ENCODE measurements at places on chromosomes 1 and 21.
A peak's percentile ranks its signal among the peaks of the same experiment; 100 is the strongest.

- no peak for DNase-seq
Observed at GRCh38 chr1:10662824-10663677, 133.4 kb downstream of the CASZ1 start.

DNA sequence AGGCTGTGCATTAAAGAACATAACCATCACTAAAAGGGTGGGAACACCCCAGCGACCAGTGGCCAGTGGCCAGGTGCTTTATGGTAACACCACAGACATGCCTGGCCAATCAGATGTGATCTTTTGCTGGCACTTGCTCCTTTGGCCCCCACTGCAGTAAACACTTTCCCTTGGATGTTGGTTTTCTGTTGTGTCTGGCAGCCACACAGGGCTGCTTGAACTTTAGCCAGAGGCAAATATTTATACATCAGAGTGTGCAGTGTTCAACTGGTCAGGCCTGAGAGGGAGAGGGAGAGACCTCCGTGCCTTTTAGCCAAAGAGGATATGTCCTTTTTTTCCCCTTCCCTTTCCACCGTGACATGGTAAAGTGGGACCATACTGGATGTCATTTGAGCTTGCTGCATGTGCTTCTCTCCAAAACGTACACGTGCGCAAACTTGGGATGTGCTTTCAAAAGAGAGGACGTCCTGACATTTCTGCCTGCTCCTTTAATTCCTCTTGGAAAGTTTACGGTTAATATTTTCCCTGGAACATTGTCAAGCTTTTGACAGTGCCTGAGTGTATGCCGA lies 101.2 kb downstream of the NFIA start:
- DNase-seq, result peak; percentile 61

DNA sequence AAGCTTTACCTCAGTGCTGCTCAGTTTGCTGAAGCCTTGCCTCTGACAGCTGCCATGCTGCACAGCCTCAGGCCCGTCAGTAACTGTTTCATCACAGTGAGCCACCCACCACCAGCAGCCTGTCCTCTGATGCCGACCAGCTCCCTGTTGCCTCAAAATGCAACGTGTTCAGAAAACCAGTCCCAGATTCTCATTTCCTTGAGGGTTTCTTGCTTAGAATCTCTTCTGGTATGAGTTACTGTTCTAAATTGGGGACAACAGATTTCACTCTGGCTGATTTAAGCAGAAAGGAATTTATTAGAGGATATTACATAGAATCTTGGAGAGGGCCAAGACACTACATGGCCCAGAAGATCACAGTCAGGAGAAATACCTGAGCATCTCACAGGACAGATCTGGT lies 11.0 kb downstream of the UBL4B start:
- no peak for DNase-seq

- DNase-seq, result no peak
Observed at GRCh38 chr1:181779343-181779742, 282.2 kb downstream of the ZNF648 start.

DNA sequence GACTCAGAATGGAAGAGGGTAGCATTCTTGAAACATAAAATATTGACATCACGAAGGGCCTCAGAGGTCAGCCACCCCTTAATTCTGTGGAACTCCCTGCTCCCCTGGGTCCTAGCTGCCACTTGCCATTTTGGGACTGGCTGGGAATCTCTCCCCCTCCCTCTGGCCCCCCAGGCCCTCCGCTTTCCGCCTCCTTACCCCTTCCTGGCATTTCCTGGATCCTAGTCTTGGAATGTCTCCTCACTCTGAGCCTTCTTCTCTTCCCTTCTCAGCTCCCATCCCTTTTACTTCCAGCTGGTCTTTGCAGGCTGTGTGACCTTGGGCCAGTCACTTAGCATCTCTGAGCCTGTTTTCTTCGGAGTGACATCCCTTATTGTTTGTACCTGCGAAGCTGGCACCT lies 4.5 kb downstream of the PADI1 start:
- DNase-seq, result no peak

DNA sequence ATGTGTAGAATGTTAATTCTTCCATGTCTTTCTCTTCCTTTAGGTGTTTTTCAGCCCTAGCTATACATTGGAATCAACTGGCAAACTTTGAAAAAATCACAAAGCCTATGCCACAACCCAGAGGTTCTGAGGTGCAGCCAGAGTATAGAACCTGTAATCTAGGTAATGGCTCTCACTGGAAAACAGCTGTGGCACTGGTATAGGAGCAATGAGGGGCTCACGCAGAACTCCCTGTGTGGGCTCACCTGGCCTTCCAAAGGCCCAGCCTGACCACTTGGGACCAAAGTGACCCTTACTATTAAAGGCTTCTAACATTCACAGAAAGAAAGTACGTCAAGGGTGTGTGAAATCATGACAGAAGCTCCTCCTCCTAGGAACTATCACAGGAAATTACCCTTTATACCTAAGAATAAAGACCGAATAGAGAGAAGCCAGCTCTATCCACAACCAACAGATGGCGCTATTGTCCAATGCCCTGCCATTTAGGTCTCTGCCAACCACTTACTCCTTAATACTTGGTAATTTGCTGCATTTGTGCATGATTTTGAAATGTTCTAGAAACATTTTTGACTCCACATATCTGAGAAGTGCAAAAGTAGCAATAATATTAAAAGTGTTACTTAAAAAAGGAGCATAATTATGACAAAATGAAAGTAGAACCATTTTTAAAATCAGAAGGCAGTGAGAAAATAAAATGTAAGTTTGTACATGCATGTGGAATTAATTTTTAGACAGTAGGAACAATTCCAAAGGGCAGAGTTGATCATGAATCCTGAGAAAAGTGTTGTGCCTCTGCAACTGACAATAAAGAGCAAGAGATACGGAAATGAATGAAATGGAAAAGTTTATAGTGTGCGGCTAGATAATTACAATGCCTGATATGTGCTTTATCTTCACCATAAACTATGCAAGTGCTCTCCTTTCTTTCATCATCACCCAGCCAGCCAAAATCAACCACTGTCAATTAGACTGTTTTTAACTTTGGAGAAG lies 93.1 kb upstream of the HAO2 start:
- DNase-seq, result no peak

GRCh38 chr1:55700359-55701130 lies 485.4 kb upstream of the USP24 start:
- no peak for DNase-seq

DNA sequence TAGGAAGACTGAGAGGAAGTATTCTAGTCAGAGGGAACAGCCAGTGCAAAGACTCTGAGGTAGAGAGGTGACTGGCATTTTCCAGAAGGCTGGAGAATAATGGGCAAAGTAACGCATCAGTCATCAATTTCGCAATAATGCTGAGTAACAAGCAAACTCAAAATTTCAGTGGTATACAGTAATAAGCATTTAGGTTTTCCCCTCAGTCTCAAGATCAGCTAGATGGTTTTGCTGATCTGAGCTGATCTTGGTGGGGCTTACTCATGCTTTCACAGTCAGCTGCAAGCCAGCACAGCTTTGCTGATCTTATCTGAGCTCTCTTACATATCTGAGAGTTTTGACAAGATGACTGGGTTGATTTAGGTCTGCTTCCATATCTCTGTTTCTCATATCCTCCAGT lies 108.7 kb downstream of the TSEN15 start:
- DNase-seq, result no peak

DNA sequence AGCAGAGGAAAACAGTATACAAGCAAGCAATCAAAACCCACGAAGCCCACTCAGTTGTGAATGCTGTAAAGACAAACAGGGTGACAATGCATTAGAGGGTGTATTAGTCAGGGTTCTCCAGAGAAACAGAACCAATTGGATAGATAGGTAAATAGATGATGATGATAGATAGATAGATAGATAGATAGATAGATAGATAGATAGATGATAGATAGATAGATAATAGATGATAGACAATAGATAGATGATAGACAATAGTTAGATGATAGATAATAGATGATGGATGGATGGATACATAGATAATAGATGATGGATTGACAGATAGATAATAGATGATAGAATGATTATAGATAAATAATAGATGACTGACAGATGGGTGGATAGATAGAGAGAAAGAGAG lies 48.3 kb downstream of the LRRC38 start:
- DNase-seq, result no peak

DNA sequence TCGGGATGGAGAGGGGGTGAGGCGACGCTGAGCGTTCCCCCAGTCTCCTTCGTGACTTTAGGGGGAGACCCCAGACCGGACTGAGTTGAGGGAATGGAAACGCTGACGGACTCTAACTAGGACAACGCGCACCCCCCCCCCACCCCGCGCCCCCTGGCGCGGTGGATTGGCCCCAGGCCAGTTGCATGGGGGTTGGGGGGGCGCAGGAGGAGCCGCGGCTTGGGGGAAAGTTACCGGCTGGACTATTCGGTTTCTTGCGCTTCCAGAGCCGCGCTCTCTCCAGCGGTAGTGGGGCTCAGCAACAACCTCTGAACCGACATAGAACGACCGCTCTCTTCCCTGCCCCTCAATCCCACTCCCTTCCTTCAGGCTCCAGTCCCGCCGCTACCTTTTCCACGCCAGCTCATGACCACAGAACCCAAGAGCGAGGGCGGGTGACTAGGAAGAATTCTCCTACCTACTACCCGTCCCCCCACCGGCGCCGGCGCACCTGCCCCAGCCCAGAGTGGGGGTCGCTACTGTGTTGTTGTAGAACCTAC lies 694 bp downstream of the ZBTB7B start:
- no peak for DNase-seq

DNA sequence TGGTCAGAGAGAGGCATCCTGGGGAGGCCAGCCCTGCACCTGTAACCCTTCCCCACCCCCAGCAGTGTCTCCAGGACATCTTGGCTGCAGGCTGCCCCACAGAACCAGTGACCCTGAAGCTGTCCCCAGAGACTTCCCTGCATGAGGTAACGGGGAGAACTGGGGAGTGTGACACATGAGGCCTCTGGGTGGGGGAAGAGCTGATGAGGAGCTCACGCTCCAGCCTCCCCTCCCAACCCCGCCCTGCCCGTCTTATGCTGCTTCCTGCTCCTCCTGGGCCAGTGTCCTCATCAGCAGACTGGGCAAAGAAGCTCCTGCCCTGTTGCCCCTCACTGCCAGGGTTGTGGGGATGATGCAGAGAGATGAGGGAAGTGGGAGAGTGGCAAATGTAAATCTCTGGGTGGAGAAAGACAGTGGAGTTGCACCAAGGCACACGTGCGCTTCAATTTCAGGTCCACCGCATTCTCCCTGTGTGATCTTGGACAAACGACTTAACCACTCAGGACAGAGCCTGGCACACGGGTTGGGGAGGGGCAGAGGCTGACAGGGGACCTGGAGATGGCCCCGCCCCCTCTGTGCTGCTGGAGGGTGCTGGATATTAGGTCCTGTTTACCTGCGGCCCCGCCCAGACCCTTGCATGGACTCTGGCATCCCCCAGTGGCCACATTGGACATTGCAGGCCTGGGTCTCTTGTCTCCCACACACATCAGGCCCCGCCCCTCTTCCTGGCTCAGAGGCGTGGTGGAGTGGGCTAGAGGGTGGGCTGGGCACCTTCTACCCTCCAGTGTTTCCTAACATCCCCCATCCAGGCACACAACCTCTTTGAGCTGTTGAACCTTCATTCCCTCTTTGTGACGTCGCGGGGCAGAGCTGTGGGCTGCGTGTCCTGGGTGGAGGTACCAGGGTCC lies 12.3 kb downstream of the CLCNKB start:
- peak; percentile 87 for DNase-seq

DNA sequence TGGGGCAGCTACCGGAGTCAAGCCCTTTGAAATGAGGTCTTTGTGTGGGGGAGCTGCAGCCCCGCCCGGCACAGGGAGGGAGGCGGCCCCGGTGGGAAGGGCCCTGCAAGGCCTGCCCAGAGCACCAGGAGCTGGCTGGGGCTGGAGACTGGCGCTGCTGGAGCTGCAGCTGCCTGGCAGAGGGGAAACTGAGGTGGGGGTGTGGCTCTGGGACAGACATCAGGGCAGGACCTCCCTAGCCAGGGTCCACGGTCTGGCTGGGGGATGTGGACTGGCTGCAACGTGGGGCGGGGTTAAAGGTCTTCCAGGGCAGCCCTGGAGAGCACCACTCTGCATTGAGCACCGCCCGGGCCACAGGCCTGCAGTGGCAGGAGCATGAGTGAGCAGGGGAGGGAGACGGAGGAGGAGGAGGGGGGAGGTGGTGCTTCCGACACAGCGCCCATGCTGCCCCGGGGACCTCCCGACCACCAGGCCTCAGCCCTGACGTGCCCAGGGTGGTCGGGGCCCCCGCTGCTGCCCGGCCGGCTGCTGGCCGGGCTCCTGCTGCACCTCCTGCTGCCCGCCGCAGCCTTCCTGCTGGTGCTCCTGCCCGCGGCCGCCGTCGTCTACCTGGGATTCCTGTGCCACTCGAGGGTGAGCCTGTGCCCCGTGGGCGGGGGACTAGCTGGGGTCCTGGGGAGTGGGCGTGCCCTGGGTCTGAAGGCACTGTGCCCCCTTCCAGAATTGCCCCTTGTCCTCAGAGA lies 4.8 kb upstream of the ANKRD65 start:
- no peak for DNase-seq

GRCh38 chr1:46529031-46529630 lies 22.3 kb downstream of the KNCN start:
- no peak for DNase-seq

GRCh38 chr1:208943291-208943690 lies 640.2 kb upstream of the CAMK1G start:
- peak; percentile 36 for DNase-seq

DNA sequence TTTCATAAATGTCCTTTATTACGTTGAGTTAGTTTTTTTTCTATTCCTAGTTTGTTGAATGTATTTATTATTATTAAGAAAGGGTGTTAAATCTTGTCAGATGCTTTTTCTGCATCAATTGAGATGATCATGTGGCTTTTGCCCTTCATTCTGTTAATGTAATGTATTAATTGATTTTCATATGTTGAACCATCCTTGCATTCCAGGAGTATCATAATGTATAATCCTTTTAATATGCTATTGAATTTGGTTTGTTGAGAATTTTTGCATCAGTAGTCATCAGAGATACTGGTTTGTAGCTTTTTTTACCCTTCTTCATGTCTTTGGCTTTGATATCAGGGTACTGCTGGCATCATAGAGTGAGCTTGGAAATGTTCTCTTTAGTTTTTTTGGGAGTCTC lies 100.0 kb downstream of the POFUT2 start:
- DNase-seq, result no peak

- DNase-seq, result no peak
Observed at GRCh38 chr1:167701510-167701909, 20.3 kb upstream of the MPZL1 start.

GRCh38 chr1:37533317-37534093 lies 18.9 kb upstream of the MEAF6 start:
- DNase-seq, result no peak

- no peak for DNase-seq
Observed at GRCh38 chr1:2039251-2039650, 11.0 kb upstream of the PRKCZ start.

DNA sequence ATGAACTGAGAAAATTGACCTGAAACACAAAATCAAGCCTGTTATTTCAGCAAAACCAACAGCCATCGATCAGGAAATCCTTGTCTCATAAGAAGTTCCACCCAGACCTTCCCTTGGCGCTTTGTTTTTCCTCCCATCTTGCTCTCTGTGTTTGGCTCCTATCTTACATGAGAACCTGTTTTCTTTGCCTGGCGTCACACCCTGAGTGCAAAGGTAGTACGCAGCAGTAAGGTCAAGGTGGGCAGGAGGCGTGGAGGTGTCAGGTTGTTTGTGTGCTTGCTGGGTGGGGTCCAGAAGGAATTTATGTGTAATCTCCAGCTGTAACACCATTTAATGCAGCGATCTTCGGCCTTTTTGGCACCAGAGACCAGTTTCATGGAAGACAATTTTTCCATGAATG lies 50.5 kb downstream of the C1orf21 start:
- DNase-seq, result no peak

Data from renal pelvis (tissue), 12 donors.